ENCODE measurements at places on chromosomes 12 and 14.

DNA sequence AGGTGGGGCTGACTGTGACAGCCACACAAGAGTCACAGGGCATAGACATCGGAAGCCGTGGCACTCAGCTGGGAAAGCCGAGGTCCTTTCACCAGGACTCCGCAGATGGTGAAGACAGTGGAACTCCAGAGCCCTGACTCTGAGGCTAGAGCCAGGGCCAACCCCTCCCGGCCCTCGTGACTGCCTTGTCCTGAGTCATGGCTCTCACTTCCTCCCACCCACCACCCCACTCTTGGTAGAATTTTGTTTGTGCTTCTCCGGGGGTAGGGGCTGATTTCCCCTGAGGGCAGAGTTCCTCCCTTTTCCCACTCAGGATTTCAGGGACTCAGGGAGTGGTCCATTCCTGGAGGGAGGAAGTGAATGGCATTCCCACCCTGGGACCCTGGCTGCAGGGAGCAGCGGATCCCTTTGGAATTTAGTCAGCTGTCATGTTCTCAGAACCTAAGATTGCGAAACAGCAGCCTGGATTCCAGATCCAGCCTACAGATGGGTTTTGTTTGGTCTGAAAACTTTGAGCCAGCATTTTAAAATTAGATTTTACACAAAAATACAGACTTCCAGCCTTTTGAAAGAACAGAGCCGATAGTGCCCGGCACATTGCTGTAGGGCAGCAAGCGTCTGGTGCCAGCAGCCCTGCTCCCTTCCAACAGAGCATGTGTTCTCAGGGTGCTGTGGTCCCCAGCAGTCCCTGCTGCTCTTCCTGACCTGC, 50.7 kb downstream of the TPCN1 start:
- no peak for DNase-seq

DNA sequence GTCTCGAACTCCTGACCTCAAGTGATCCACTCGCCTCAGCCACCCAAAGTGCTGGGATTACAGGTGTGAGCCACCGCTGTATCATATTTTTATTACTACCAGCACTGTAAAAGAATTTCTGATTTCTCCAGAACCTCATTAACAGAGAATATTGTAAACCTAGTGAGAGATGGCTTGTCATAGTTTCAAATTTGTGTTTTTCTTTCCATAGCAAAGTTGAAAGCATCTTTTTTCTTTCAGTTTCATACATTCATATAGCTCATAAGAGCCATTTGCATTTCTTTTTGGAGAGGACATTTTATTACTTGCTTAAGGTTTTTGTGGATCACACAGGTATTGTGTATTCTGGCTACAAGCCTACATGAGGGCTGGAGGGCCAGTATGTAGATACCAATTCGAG, 58.0 kb downstream of the MIS18BP1 start:
- no peak for DNase-seq

DNA sequence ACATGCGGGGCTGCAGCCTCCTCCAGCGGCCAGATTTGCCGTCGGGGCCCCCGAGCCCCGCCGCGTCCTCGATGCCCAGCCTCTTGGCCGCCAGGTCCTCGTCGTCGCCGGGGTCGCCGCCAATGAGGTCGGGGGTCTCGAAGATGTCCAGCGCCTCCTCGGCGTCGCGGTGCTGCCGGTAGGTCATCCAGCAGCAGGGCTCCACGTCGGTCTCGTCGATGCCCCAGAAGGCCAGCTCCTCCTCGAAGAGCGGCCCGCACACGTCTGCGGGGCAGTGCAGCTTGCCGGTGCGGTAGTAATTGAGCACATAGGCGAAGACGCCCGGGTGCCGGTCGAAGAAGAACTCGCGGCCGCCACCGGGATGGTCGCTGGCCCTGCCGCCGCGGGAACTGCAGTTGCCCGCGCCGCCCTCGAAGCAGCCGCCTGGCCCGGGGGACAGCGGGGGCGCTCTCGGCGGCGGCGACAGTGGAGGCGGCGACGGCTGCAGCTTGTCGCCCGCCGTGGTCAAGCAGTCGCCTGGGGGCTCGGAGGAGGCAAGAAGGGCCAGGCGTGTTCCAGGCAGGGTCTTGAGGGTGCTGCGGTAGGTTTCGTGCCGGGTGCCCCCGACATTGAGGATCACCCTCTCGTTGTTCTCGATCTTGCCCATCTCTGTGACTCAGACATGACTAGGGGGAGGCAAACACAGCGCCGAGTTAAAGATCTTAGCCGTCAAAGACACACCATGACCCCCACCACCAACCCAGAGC, 2.1 kb downstream of the KCNC2 start:
- DNase-seq = no peak

- no peak for DNase-seq
Measured at GRCh38 chr14:90756755-90757345, 59.4 kb downstream of the TTC7B start.

GRCh38 chr12:49093792-49094159, 825 bp downstream of the DHH start:
- DNase-seq = no peak

DNA sequence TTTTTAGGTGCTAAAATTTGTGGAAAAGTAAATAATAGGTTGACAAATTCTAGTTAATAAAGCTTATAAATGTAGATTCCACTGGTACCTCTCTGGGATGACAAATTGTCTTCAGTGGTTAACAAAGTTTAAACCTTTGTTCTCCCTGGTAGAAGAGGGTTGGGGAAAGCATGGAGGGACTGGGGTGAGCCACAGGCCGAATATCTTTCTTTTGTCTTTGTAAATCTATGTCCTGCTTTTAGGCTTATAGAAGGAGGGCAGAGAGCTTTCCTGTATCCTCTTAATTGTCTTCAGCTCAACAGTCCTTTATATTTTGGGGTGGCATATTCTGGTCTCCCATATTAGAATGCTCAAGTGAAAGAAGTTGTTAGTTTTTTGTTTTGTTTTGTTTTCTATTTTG, 142.2 kb upstream of the CNOT2 start:
- DNase-seq = no peak

DNA sequence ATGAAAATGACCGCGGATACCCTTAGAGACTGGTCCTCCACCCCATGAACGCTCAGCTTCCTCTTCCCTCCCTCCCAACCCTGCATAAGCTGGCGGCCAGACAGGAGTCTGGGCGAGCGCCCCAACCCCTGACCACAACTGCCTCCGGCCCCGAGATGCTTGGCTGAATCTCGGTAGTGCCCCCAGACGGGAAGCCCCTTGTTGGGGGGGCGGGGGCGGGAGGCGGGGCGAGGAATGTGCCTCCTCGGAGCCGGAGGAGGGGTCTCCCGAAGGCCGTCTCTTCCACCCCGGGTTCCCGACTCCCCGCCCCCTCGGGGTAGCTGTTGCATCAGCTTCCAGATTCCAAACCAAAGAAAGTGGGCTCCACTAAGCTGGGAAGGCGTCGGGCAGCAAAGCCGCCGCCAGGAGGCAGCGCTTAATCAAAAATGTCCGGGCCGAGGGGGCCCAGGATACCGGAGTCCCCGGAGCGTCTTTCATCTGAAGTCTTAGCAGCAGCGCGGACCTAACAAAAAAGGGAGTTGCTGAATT, 7.1 kb upstream of the MRPL52 start:
- DNase-seq = peak; percentile 34
